NCI-H1092 treated with DMSO at 0.1 percent for 48 hours (cell line): ENCODE measurements at places on chromosomes 6 and 20.

GRCh38 chr6:1821164-1821512 lies 211.4 kb downstream of the FOXC1 start:
- no peak for DNase-seq

DNA sequence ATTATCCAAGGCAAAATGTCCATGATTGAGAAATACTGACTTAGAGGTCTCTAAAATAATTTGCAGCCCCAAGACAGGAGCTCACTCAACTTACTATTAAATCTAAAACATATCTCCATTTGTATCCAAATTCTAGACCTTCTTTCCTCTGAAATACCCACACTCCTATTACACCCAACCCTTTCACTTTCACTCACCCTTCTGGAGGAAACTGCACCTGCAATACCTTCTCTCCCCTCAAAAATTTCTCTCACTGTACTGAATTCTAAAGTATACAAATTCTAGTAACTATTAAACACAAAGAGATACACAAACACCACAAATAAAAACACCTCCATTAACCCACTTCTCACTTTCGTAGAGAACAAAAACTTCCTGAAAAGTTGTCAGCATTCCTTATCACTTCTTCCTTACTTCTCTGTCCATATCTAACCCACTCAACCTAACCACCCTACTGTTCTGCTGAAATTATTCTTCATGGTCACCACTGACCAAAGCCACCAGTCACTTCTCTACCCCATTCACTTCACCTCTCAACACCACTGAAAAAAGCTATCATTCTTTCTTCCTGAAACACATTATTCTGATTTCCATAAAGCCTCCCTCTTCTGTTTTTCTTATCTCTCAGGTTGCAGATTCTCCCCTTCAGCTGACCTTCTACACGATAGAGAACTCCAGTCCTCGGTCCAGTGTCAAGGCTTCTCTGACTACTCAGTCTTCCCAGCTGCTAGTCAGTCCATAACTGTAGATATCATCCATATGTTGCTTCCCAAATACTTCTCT lies 12.0 kb downstream of the LMBRD1 start:
- no peak for DNase-seq

- DNase-seq, result no peak
These were observed 47.2 kb downstream of the RFX6 start for GRCh38 chr6:116924245-116924644.

DNA sequence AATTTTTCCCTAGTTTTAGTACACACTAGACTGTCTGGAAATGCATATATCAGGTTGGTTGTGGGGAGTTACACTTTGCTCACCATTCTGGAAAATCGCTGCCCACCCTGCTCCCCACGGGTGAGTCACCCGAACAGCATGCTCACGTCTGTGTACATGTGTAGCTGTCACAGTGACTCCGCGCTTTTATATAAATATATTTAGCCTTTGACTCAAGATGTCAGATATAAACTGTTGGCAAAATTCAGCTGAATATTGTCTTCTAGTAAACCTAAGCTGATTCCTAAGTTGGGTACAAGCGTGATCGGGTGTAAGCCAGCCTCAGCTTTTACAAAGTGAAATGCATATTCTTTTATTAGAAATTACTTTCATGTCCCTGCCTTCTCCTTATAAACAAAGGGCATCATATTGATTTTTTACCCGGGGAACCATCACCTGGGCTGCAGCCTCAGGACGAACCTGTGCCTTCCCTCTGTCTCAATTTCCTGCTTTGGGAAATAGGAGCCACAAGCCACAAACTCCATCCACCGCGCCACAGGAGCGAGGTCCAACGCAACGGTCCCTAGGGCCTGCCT lies 4.3 kb downstream of the SDCBP2 start:
- no peak for DNase-seq

DNA sequence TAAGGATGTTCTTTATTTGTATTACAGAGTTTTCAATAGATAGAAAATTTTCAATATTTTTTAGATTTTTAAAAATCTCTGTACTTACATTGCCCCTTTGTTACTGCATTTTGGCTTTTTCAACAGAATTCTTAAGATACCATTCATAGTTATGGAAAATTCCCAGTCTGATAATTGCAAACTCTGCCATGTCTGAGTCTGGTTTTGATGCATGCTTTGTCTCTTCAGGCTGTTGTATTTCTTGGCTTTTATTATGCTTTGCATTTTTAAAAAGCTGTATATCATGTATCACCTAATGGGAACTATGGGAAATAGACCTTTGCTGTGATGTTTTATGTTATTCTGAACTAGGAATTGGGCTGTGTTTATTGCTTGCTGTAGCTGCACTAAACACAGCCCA lies 898.9 kb upstream of the ADGRB3 start:
- DNase-seq, result no peak

- DNase-seq, result peak; percentile 40
These were observed 1.4 kb upstream of the PM20D2 start for GRCh38 chr6:89144354-89144906.

DNA sequence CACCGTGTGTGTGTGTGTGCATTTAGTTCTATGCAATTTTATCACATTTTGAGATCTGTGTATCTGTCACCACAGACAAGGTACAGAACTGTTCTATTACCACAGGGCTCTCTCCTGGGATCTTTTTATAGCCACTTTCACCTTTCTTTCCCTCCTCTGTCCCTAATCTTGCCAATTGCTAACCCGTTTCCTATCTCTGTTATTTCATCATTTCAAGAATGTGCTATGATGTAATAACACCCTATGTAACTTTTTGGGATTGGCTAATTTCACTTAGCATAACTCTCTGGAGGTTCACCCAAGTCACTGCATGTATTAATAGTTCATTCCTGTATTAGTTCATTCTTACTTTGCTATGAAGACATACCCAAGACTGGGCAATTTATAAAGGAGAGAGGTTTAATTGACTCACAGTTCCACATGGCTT lies 657.7 kb downstream of the QKI start:
- DNase-seq, result no peak
